Activated CD4-positive, CD25-positive, alpha-beta regulatory T cell treated with anti-CD3 and anti-CD28 coated beads, Interleukin-2, amount 50 U/mL, for 24 hours (primary cell): ENCODE measurements at places on chromosomes 12 and 14.

GRCh38 chr12:126726481-126727217 lies 1540.3 kb upstream of the TMEM132C start:
- ATAC-seq, result no peak

DNA sequence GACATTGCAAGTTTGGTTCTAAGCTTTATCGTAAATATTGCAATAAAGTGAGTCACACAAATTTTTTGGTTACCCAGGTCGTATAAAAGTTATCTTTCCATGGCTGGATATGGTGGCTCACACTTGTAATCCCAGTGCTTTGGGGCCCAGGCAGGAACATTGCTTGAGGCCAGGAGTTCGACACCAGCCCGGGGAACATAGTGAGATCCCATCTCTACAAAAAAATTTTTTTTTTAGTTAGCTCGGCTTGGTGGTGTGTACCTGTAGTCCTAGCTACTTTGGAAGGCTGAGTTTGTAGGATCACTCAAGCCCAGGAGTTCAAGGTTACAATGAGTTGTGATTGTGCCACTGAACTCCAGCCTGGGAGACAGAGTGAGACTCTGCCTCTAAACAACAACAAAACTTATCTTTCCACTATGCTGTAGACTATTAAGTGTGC lies 24.4 kb downstream of the PRORP start:
- ATAC-seq, result no peak

GRCh38 chr14:53757732-53758131 lies 198.9 kb downstream of the BMP4 start:
- no peak for ATAC-seq

GRCh38 chr12:25249931-25250738 lies 594 bp downstream of the KRAS start:
- peak; percentile 37 for ATAC-seq

- ATAC-seq, result no peak
Measured at GRCh38 chr12:43880547-43880946, 44.7 kb downstream of the TMEM117 start.
